GM03348 (cell line): ENCODE measurements at places on chromosomes 4 and X.

GRCh38 chrX:151604931-151605330 lies 41.5 kb downstream of the PASD1 start:
- no peak for DNase-seq

DNA sequence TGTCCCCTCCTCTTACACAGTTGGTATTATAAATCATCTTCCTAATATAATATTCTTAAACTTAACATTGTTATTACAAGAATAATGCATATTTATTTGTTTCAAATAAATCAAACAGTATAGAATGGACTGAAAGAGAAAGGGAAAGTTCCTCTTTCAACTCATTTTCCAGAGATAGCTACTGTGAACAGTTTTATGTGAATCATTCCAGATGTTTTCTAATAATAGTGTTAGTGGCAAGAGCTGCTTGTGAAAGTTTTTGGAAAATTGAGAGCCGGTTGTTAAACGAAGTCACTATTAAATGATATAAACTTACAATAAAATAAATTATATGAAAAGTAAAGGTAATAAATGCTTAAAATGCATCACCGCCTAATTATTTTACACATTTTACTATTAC lies 14.6 kb downstream of the TMSB4X start:
- DNase-seq, result no peak

DNA sequence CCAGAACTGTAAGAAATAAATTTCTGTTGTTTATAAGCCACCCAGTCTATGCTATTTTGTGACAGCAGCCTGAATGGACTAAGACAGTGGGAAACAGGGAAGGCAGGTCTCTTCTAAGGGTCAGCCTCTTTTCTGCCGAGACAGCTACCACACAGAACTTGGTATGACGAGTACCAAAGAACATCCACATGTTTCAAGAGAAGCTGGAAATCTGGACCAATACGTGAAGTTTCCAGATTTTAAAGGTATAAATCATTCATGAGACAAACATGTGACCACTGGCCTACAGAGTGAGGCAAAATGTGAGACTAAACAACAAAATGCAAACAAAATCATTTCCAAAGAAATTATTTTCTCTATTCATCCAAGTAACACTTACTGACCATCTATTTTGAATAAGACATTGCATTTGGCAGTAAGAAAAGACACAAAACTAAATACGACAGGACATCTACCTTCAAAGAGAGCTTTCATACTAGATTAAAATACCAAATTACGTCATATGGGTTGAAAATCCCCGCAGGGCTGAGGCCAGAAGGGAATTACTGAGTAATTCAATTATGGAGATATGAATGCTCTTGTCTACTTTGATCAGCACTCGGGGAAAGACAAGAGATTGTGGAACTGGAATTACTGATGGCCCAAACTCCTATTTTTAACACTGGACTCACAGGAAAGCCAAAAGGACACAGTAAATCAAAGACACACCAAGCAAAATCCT lies 7.2 kb downstream of the SCARB2 start:
- DNase-seq, result peak; percentile 22

DNA sequence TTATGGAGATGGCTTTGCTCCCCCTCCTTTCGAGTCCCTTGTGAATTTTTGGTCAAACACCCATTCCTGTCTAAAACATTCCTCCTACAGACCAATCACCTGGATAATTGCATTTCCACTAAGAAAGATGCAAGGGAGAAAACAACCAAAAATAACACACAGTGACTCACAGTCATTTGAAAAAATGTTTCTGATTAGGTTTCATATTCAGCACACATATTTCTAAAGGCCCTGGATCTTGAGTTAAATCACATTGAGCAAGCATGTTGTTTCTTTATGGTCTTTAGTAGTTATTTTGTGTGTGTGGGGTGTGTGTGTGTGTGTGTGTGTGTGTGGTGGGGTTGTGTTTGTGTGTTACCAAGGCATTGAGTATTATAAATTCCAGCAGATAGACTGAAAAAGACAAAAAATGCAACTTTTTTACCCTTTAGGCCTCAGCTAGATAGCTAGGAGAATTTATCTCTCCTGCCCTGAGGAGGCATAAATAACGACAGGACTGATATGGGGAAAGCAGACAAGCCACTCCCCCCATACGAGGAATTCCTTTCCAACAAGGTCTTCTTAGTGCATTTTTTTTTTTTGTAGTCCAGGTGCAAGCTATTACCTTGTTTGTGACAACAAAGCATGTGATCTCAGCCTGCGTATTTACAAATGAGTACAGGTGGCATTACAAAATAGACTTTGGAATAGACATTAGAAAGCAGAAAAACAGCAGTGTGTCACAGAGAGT lies 265.4 kb upstream of the ADGRL3 start:
- no peak for DNase-seq

GRCh38 chr4:81914623-81915022 lies 442.9 kb upstream of the RASGEF1B start:
- DNase-seq, result no peak

DNA sequence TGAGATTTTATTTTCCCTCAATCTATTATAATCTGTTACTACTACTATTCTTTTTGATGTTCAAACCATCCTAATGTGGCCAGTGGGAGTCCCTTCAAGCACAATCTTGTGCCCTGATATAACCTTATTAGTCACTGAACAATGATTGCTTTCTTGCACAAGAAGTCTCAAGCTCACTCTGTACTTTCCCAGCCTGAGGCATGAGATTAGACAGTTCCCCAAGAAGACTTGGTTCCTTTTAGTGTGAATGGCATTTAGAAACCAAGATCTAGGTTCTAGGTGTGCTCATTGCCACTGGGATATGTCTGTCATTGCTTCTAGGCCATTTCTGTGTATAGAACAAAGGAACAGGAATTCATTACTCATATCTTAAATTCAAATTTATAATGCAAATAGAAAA lies 28.0 kb upstream of the RBM41 start:
- DNase-seq, result no peak

DNA sequence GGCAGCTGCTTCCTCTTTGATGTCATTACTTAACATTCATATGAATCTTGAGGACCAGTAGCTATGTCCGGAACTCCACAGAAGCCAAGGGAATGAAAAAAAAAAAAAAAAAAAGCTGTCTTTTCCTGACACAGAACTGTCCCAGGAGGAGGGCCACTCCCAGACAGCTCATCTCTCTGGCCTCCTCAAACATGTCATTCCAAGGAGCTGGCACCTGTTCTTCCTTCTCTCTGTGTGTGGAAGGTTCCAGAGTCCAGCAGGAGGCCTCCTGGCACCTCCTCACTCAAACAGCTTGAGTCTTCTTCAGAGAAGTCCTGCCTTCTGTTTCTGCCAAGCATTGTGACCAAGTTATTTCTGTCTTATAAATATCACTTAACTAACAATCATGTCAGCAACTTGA lies 458.5 kb downstream of the AFF2 start:
- peak; percentile 7 for DNase-seq
